ENCODE measurements at places on chromosomes 2 and 18.

- DNase-seq = no peak
These were observed 13.6 kb upstream of the TMEM185B start for GRCh38 chr2:120236791-120237190.

GRCh38 chr2:10316860-10317259 is 14.2 kb downstream of the HPCAL1 start:
- DNase-seq = no peak

GRCh38 chr2:241908686-241909420 is 39.3 kb downstream of the RTP5 start:
- DNase-seq = no peak

DNA sequence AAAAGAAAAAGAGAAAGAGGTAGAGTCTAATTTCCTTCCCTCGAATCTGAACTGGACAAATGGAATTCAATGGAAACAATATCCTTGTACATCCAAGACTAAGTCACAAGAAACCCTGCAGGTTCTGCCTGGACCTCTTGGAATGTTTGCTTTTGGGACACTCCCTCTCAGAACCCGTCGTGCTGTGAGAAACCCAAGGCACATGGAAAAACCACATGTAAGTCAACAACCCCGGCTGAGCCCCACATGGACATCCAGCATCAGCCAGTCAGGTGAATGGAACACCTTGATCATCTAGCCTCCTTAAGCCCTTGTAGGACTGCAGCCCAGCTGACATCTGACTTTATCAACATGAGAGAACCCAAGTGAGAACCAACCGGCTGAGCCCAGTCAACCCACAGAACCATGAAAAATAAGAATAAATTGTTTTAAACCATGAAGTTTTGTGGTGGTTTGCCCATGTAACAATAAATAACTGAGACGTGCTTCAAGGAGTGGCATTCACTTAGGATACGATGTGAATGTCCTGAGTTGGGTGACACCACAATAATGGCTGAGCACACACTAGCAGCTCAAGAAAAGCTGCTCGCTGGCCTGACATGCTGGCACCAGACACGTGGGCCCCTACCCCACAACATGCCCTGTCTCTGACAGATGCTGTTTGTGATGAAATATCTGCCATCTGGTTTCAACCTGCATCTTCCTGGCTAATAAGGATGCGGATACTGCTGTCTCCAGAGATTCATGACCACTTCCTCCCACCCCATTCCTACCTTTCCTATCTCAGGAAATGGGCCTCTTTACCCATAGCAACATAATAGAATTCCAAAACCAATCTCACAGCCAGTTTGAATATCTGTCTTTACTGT is 28.8 kb downstream of the PKDCC start:
- DNase-seq = no peak

GRCh38 chr2:231258701-231259100 is 60.3 kb downstream of the ARMC9 start:
- DNase-seq = no peak

- no peak for DNase-seq
These were observed 5.0 kb downstream of the SOWAHC start for GRCh38 chr2:109619032-109619615.

DNA sequence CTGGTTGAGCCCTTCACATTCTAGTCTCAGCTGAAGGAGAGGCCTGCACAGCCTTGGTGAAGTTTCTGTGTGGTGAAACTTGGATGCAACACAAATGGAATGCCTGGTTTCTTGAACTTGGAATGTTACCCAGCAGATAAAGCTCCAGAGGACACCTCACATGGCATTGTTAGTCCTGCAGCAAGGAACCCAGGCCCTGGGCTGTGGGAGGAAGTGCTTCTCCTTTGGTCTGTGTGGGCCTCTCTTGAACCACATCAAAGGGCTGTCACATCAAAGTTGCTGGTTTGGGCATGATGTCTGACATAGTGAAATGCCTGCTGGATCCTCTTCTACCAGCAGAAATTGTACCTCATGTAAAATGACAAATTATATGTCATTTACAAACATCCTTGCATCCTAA is 198.5 kb downstream of the FHOD3 start:
- no peak for DNase-seq

DNA sequence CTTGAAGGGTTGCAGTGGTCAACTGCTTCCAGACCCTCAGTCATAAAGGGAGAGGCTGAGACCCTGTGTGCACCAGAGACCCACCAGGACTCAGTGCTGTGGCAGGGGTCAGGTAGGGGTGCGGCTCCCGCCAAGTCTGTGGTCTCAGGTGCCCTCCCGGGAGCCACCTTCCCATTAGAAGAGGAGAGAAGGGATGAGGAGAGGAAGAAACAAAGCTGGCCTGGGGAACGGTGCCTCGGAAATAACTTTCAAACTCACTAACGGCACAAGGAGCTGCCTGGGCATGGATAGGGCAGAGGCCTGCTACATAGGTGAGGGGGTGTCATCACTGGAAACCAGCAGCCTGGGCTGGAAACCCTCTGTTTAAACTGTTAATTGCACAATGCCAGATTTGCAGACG is 84.9 kb downstream of the TPO start:
- no peak for DNase-seq

GRCh38 chr2:238060096-238060541 is 682 bp upstream of the SCLY start:
- DNase-seq = no peak

DNA sequence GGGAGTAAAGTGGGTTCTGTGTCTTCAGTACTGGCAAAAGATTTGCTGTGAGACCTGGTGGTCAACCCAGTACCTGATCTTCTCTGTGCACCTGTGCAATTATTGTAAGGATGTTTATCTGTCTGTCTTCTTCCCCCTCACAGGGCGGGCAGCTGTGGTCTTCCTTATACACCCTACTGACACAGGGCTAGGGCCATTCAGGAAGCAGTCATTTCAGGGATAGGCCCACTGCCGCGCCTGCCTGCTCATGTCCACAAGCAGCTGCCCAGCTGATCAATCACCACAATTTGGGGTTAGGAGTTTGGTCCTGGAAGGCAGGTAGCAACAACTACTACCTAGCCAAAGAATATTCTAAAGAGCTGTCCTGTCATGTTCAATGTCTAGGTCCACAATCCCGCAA is 1.2 kb upstream of the CNNM4 start:
- DNase-seq = no peak

DNA sequence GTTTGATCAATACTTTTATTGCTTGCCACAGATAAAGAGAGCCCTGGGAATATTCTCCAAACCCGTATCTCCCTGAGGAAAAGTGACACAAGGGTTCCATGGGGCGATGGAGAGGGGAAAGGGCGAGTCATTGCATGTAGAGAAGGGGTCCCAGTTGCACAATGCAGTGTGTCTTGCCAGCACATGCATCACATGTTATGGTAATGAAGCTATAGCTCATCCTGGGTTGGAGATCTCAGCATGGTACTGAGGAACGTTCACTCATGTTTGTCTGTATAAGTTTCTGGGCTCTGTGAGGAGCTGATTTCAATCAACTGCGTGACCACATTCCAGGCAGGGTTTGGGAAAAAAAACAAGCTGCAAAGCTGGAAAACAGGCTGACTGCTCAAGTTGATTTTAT is 220.7 kb upstream of the MC4R start:
- no peak for DNase-seq

DNA sequence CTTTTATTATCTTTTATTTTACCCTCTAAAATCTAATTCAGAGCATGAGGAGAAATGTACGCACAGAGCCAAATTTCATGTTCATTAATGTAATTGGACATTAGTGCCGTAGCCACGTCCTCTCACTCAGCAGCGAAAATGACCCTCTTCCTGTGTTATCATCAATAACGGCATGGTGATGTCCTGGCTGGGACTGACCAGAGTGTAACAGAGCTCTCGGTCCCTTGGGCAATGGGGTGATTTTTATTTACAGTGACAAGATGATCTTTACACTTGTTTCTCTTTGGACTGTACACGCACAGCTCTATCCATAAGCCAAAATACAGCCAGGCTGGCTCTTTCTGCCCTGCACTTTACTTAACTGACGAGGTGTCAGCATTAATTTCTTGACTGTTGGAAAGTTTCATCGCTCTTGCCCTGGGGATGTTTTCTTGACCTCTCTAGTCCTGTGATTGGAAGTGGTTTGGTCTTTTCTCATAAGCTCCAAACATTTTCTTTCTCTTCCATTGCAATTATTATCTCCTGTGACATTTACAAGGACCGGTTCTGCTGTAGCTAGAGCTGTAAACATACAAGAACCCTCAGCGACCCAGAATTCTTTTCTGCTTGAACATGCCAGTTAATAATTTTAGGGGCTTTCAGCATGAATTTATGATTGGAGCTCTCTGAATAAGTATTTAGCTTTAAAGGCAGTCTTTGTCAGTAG is 308.0 kb upstream of the PIK3C3 start:
- no peak for DNase-seq

DNA sequence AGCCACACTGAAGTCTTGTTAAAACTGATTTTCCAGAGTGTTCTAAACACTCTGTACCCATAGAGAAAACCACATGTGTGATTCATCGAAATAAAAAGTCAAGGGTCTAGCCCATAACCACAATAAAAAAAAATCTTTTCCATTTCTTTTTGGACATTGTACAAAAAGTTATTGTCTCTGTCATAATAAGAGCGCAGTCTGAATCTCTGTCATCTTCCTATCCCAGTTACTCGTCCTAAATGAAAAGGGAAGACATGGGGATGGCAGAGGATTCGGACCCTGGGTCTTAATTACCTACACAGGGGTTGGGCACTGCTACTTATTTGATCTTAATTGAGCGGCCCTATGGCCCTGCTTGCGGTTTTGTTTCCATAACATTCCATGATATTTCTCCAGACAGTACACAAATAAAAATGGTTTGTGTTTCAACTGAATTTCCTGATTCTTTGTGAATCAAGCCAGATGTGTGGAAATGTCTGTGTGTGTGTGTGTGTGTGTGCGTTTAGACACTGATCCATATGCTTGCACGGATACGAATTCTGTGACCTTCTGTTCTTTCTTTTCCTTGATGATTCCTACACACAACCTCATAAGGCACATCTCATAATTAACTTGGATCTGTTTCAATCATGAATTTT is 133.4 kb upstream of the SPATS2L start:
- DNase-seq = no peak

DNA sequence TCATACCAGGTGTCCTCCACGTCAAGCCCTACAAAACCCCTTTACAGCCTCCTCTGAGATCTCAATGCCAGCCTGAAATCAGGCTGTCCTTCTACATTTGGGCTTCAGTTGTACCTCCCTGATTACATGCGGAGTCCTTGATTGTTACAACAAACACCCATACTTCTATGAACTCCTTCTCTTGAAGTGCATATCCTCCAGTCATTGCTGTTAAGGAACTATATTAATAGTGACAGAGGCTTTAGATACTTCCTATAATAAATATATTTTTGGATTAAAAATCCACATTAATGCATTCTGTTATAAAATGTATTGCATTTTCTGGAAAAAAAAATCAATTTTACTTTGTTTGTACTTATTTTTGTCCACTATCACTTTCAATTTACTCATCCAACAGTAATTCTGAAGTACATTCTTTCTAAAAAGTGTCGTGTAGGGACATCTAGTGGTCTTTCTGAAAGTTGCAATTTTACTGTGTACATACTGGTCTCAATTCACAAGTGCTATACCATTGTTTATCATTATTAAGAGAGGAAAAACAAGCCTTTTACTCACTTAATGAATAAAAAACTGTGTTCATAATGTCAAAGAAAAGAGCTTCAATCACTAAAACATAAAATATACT is 316.4 kb downstream of the DSEL start:
- DNase-seq = no peak

- no peak for DNase-seq
These were observed 45.0 kb downstream of the DDX18 start for GRCh38 chr2:117859532-117859911.

- DNase-seq = no peak
These were observed 32.7 kb downstream of the QPCT start for GRCh38 chr2:37377187-37377532.

DNA sequence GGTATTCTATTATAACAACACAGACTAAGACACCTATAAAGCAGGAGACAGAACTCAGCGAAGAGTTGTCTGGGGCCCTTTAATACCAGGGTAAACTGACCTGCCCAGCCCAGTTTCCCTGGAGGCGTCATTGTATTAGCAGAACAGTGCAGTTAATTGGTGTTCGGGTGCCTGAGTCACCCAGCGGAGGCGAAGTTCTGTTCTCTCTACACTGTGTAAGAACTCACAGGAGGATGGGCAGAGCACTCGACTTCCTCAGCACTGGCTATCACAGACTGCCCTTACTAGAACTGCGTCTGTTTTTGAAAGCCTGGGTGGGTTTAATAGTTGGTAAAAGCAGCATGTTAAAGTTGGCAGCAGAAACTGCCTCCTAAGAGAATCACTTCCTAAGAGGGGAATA is 106.5 kb upstream of the ATP8B1 start:
- DNase-seq = no peak

- DNase-seq = no peak
These were observed 4.3 kb upstream of the PDCD1 start for GRCh38 chr2:241862775-241863535.

- no peak for DNase-seq
These were observed 148.7 kb upstream of the SLC1A4 start for GRCh38 chr2:64840426-64840881.

DNA sequence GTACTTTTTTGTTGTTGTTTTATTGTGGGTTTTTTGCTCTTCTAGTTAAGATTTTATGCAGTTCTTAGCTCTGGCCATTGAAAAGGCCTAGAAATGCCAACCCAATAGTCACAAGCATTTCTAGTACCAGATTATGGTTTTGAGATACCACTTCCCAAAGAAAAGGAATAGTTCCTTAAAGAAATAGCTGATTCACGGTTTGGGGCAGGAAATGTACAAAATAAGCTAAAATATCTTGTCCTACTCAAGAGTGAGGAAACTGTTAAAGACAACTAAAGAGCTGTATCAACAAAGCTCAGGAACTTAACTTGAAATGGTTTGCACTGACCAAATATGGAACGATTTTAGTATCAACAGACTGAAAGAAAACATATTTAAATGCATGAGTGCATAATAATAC is 35.4 kb downstream of the PGAP1 start:
- no peak for DNase-seq

- DNase-seq = no peak
These were observed 95.4 kb upstream of the BCL2L11 start for GRCh38 chr2:111025288-111025687.

DNA sequence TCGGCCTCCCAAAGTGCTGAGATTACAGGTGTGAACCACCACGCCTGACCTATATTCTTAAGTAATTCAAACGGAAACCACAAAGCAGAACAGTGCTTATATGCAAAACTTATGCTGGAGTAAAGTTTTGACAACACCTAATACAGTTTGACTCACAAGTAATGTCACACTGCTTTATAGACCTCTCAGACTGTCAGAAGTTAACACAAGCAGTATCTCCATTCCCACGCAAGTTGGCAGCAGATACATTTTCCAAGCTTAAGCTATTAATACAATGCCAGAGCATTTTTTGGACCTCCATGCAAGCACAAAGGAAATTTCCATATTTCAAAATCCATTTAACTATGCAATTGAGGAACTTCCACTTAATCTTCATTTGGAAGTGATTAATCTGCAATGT is 21.0 kb upstream of the SANBR start:
- DNase-seq = no peak

- no peak for DNase-seq
These were observed 3.8 kb downstream of the NT5C1B start for GRCh38 chr2:18585526-18585925.

Measured in stimulated activated CD8-positive, alpha-beta memory T cell treated with anti-CD3 and anti-CD28 coated beads, Interleukin-7, amount 100 ng/mL, for 1 hour (primary cell).